LoVo (cell line): ENCODE measurements at places on chromosomes 12 and 14.

- no peak for DNase-seq
Observed at GRCh38 chr12:53097207-53097563, 282 bp upstream of the IGFBP6 start.

DNA sequence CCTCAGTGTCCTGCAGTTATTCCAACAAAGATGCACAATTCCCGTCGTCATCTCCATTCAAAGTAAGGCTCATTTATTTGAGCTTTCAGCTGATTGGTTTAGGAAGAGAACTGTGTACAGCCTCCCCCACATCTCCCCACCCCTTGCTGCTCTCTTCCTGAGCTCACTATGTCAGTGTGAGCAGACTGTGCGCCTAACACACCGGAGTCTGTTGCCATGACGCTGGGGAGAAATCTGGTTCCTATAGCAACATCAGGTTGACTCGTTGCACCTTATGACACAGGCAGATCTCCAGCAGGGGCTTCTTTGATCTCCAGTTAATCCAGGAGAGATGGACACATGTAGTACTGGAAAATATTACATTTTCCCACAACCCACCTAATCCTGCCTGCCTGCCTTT, 319.4 kb downstream of the CACNA1C start:
- DNase-seq, result no peak

- DNase-seq, result no peak
Observed at GRCh38 chr12:108693751-108694150, 37.6 kb downstream of the CORO1C start.

DNA sequence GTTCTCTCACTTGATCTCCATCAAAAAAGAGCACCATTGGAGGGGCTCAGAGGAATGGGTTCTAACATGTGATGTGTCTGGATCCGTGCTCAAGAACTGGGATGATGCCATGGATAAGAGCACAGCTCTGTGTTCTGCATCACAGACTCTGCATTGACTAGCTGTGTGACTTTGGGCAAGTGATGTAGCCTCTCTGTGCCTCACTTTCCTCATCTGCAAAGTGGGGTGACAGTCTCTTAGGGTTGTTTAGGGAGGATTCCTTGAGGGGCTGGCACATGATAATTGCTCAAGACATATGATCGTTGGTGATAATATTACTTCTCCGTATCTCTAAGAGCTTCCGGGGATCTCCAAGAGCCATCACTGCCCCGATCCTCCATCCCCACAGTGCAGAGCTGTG, 202.3 kb downstream of the CHST11 start:
- DNase-seq, result no peak

DNA sequence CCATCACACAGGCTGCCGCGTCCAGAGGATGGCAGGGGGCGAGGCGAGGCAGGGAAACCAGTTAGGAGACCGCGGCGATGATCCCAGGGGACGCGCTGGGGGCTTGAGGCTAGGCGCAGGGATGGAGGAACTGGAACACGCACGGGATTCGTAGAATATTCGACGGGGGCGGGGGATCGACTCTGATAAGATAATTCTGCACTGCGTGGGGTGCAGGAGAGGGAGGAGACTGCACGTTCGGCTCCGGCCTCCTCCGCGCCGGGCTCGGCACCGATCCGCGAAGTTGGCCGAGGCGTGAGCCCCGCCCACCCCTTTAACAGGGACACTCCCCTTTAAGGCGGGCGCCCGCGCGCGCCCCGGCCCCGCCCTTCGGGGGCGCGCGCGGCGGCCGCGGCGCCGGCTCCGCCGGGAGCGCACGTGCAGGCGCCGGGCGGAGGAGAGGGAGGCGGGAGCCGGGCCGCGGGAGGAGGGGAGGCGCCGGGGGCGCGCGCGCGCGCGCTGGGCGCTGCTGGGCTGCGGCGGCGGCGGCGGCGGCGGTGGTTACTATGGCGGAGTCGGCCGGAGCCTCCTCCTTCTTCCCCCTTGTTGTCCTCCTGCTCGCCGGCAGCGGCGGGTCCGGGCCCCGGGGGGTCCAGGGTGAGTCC, at the start of gene ACVR1B:
ACVR1B (plus strand) TSS at position 501 of the 644 bp plus-strand sequence; CDS start at position 546, 45 bp downstream.
- peak; percentile 97 for DNase-seq

GRCh38 chr12:76866151-76866567, 12.7 kb downstream of the CSRP2 start:
- no peak for DNase-seq

DNA sequence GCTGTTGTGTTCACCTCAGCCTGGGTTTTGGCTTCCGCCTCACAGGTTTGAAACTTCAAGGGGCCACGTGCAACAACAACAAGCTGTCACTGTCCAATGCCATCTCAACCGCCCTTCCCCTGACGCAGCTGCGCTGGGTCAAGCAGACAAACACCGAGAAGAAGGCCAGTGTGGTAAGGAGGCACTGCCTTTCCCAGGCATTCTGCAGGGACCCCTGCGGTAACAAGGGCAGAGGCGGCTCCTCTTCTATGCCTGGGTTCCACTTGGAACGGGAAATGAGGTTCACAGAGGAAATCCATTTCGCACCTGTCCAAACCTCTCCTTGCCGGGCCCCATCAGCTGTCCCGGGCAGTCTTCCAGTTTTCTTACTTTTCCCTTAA, 36.8 kb downstream of the HSP90AA1 start:
- no peak for DNase-seq

GRCh38 chr12:11158885-11159444, 12.0 kb upstream of the SMIM10L1 start:
- no peak for DNase-seq

GRCh38 chr14:104390221-104390931, 189.2 kb upstream of the C14orf180 start:
- DNase-seq, result no peak

- no peak for DNase-seq
Observed at GRCh38 chr14:71852181-71852580, 80.0 kb upstream of the RGS6 start.

- no peak for DNase-seq
Observed at GRCh38 chr14:80845856-80846255, 95.7 kb downstream of the CEP128 start.

- DNase-seq, result no peak
Observed at GRCh38 chr14:20934148-20934762, 21.0 kb upstream of the RNASE2 start.

DNA sequence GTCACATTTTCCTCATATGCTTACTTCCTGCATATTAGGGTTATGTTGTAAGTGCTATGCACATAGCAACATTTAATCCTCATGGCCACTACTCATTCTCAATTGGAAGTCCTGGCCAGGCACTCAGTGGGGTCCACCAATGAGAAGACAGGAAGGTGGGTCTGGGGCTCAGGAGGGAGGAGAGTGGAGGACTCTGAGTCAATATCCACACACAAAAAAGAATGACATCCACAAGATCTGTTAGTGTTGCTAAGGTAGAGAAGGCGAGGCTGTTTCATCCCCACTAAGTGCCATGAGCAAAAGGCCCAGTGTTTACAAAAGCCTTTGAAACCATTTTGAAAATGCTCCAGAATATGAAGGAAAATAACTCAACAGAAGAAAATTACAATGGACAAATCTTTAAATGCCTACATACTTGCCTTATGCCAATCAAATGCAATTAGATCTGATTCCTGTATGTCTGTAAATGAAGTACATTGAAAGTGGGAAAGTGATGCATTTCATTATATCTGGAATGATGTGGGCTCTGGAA, 53.9 kb downstream of the EID3 start:
- no peak for DNase-seq

GRCh38 chr12:50637870-50638481, 125.9 kb upstream of the ATF1 start:
- peak; percentile 78 for DNase-seq

- no peak for DNase-seq
Observed at GRCh38 chr14:99820702-99821331, 27.6 kb downstream of the EML1 start.

- DNase-seq, result no peak
Observed at GRCh38 chr14:54440476-54440872, 700 bp downstream of the CNIH1 start.
